ENCODE measurements at places on chromosomes 6 and 20.

DNA sequence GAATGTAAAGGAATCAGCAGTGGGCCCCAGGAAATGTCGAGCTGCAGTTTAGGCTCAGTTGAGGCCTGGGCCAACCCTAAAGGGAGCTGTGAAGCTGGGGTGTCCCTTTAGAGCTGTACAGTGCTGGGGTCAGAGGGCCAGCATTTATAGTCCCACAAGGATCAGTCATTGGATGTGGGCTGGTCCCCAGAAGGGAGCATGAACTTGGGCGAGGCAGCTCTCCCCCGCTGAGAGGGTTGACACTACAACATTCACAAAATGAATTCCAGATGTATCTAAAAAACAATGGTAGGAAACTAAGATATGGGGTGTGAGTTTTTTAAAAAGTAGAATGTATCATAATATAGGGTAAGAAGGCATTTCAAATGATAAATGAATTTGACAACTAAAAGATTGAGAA is 29.7 kb upstream of the TMX4 start:
- DNase-seq: no peak

- DNase-seq: no peak
Observed at GRCh38 chr20:50230871-50231560, 40.4 kb downstream of the CEBPB start.

GRCh38 chr20:41245086-41245707 is 72.3 kb downstream of the ZHX3 start:
- no peak for DNase-seq

DNA sequence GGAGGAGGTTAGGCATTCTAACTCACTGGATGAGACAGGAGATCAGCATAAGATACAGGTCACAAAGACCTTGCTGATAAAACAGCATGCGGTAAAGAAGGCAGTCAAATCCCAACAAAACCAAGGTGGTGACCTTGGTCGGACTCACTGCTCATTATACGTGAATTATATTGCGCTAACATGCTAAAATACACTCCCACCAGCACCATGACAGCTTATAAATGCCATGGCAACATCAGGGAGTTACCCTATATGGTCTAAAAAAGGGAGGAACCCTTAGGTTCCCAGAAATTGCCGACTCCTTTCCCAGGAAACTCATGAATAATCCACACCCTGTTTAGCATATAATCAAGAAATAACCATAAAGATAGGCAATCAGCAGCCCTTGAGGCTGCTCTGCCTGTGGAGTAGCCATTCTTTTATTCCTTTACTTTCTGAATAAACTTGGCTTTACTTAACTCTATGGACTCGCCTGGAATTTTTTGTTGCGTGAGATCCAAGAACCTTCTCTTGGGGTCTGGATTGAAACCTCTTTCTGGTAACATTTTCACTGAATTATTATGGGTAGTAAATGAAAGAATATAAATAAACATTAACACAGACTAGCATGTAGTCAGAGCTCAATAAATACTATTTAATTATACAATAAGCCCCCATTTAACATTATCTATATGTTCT is 3.0 kb upstream of the LAMA4 start:
- no peak for DNase-seq

DNA sequence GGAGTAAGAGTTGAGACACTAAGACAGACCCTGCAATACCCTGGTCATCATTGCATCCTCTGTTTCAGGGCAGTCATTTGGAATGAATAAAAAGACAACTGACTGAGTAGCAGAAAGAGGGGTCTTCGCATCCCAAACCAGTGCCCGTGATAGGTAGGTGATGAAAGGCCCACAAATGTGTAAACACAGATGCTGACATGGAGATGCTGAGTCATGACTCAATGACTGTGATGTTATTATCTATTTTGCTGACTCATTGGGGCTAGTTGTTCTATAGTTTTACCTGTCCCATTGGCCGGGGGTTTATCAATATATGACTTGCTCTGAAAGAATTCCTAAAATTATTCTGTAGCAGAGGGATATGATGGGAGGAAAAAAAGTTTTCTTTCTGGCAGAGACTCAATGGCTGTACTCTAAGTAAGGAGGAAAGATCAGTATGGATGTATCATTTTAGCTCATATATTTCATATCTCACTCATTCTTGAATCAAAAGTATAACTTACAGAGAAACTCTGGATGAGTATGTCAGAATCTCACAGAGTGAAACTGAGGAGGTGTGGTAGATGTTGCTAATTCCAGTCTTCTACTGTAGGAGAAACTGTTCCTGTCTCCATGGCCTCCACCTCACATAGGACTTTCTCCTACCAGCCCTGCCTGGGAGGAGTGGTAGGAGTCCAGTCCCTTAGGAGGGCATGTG is 119.9 kb upstream of the PREP start:
- DNase-seq: no peak

DNA sequence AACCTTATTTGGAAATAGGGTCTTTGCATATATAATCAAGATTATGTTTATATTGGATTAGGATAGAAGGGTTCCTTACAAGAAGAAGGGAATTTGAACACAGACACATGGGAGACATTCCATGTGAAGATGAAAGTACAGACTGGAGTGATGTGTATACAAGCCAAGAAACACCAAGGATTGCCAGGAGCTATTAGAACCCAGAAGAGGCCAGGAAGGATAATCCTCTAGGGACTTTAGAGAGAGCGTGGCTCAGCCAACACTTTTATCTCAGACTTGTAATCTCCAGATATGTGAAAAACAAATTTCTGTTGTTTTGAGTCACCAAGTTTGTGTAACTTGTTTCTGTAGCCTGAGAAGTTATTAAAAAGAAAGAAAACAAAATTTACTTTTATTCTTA is 1173.9 kb upstream of the CITED2 start:
- DNase-seq: no peak

DNA sequence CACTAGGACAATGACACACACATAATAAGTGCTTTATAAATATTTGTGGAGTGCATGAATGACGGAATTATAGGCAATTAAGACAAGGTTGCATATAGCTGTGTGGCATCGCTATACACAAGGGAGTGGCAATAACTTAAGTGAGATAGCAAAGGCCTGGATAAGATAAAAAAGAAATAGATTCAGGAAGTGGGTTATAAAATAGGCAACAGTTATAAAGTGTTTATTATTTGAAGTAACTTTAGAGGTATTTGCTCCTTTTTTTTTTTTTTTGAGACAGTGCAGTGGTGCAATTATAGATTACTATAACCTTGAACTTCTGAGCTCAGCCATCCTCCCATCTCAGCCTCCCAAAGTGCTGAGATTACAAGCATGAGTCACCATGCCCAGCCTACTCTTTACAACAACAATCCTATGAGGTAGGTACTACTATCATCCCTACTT is 75.9 kb upstream of the LOC128125822 start:
- no peak for DNase-seq

DNA sequence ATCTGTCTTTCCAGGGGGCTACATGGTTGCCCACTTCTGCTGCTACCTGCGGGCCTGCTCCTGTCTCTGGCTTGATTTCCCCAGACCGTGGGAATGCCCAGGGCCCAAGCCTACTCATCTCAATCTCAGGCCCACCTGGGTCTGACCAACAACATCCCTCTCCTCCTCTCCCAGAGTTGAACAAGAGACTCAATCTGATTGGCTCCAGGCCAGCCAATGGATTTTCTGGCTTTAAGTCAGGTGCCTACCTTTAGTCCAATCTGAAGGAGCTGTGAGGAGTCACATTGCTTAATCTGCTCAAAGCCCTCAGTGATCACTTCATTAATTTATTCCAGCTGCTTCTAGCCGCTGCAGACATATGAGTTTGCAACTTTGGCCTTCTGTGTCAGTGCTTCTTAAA is 162.4 kb upstream of the KCNG1 start:
- no peak for DNase-seq

GRCh38 chr6:35035481-35036030 is 105.6 kb downstream of the TCP11 start:
- DNase-seq: no peak

- no peak for DNase-seq
Observed at GRCh38 chr6:100160930-100161329, 166.9 kb upstream of the MCHR2 start.

DNA sequence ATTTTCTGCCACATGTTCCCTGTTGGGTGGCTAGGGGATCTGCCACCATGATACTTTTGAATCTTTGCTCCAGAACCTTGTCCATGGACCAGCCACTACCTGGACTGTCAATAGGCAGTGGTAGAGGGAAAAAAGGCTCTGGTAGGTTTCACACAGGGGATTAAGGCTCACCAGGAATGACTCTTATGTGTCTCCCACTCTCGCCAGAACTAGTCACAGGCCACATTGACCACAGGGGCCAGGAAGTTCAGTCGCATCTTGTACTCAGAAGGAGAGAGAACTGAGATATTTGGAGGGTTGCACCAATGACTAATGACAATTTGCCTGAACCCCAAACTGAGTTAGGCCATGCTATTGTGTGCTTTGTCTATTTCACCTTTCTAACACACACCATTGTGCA is 23.6 kb upstream of the APCDD1L start:
- DNase-seq: no peak

DNA sequence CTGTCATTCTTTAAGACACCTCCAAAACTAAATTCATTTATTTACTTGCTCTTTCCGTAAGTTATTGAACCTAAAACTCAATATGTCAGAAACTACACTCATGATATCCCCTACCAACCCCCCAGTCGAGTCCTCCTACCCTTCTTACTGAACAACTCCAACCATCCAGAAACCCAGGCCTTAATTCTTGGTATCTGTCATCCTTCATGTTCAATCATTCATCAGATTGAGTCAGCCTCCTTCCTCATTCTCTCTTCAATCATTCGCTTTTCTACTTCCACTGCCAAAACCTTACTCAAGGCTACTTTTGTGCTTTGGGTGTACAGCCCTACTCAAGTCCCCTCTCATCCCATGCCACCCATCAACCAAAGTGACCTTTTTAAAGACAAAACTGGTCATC is 95.7 kb downstream of the SMLR1 start:
- no peak for DNase-seq

- no peak for DNase-seq
Observed at GRCh38 chr6:38856492-38856891, 141.4 kb downstream of the DNAH8 start.

DNA sequence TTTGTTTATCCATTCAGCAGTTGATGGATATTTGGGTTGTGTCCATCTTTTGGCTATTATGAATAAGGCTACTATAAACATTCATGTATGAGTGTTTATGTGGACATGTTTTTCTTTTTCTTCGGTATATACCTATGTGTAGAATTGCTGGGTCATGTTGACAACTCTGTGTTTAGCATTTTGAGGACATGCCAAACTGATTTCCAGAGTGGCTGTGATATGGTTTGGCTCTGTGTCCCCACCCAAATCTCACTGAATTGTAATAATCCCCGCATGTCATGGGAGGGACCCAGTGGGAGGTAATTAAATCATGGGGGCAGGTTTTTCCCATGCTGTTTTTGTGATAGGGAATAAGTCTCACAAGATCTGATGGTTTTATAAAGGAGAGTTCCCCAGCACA is 439.7 kb downstream of the UTRN start:
- no peak for DNase-seq

GRCh38 chr6:70310063-70310694 is 7.3 kb upstream of the COL9A1 start:
- DNase-seq: peak; percentile 32

DNA sequence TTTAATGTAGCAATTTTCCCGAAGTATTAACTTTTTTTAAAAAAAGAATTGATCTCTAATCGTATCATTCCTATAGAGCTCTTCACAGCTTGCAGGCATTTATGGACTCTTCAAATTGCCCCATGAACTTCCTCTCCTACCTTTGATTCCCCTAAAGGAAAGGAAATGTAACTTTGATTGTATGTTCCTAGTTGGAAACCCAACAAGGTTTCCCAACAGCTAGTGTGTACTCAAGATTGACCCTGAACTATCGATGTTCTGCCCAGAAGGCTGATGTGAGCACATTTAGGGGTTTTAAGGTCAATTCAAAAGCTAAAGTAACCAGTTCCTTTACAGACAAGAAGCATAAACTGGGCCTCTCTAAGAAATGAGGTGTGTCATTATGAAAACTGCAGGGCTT is 491.7 kb downstream of the PTPRT start:
- DNase-seq: no peak

DNA sequence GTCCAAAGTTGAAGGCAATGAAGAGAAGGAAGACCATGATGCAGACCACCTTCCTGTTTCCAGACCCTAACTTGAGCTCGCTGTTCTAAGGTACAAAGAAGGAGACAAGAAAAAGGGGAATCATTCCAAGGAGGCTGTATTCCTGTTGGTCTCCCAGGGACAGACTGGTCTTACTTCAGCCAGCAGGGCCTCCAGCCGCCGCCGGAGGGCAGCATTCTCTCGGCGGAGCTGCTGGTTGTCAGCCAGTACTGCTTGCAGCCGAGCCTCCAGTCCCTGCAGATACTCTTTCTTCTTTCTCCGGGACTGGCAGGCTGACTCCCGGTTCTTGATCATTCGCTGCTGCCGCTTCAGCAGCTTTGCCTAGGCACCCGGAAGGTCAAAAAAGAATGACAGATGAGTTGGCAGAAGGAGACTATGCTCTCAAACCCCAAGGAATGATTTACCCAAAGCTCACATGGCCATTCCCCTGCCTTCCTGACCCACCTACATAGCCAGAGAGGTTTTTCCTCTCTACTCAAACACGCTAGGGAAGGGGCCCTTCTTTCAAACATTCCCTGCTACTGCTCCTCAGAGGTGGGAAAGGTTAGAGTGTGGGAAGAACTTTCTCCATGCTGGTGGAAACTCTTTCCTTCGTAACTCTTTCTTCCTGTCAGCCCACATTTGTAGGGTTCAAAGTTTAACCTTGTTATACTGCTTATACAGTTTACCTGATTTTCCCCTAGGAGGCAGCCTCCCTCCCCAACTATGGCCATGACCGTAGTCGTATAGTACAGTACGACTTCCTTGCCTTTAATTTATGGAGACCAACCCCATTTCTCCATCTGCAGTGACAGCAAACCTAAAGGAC is 9.0 kb downstream of the ATF6B start:
- DNase-seq: peak; percentile 74

DNA sequence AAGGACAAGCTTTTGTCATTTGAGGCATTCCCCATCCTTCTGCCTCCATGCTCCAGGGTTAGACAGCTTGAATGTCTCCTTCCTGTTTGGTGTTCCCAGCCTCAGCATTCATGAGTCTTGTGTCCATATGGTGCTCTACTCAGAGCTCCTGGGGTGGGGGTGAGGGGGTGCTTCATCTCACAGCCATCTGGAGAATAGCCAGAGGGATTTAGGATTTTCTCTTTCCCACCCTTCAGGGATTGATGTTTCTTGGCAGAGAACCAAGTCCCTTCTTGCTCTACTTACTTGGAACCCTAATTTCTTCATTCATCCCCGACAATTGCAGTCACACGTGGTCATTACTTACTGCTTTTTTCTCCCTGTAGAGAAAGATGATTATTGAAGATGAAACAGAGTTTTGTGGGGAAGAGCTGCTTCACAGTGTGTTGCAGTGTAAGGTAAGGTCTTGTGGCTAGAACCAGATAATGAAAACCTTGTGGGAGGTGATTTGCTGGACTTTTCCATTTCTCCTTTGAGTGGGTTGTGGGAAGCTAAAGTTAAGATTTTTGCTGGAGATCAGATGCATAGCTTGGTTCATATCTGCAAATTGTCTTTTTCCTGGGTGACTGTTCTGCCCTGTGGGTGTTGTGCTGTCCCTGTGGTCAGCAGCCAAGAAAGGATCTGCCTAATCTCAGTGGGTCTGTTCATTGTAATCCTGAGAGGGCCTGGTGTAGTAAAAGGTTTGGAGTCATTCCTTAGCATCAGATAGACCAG is 18.6 kb downstream of the CMTR1 start:
- no peak for DNase-seq
